SK-MEL-5 (cell line): ENCODE measurements at places on chromosomes 3 and 15.

DNA sequence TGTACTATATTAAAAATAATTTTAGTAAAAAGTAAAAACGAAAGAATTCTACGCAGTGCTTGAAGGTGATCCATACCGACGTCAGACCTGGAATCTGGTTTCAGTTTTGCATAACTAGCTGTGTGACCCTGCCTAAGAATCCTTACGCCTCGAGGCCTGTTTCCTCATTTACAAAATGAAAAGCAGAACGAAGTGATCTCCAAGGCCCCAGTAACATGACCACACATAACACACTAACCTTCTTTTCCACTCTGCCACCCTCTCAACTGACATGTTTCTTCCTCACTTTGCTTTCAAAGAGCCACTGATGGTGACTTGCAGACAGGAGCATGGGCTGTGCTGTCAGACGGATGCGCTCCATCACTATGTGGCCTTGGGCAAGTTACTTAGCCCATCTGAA, 4.8 kb downstream of the MESD start:
- no peak for DNase-seq

DNA sequence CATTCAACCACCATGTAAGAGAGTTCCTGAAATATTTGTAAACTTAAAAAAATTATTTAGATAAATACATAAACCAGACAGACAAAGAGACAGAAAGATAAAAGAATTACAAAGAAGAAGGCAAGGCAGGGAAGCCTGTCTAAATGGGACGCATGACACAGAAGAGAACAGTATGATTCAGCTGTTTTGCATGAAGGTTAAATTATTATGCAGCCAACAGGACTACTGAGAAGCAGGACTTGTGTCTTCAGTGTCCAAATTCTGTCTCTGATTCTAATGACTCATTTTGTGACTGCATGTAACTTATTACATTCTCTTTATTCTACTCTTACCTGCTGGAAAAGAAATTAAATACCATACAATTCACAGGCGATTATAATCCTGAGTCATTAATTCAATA, 340.4 kb upstream of the KCNMB2 start:
- DNase-seq, result no peak

- no peak for DNase-seq
Measured at GRCh38 chr3:60756241-60757030, 494.8 kb downstream of the FHIT start.

GRCh38 chr3:194212845-194213331, 76.9 kb downstream of the HES1 start:
- no peak for DNase-seq

- peak; percentile 90 for DNase-seq
Measured at GRCh38 chr15:85592148-85592547, 202.6 kb downstream of the KLHL25 start.

- peak; percentile 78 for DNase-seq
Measured at GRCh38 chr3:57169872-57170623, 4.9 kb upstream of the IL17RD start.

DNA sequence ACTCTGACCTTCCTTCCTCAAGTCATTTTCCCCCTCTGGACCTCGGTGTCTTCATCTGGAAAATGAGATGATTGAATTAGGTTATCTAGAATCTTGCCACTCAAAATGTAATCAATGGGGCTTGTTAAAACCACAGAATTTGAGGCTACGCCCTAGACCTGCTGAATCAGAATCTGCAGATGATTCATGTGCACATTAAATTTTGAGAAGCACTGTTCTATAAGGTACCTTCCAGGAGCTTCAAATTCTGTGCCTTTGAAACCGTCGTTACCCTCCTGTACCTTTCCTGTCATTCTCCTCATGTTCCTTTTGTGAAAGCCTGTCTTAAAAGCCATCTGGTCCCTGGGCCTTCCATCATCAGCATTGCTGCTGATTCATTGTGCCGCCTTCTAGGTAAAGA, 172.4 kb upstream of the TOPAZ1 start:
- DNase-seq, result no peak

GRCh38 chr3:127440384-127440783, 150.1 kb downstream of the TPRA1 start:
- no peak for DNase-seq

DNA sequence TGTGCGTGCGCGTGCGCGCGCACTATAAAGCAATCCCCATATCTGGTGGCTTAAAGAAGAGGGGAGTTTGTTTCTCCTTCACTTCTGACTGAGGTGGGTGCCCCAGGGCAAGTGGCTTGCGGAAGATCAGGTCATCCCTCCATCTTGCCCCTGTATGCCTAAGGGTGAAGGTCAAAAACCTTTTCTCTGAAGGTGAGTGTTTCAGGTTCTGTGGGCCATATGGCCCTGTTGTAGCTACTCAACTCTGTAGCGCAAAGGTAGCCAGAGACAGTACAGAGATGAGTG, 5.5 kb downstream of the ABTB1 start:
- DNase-seq, result no peak

DNA sequence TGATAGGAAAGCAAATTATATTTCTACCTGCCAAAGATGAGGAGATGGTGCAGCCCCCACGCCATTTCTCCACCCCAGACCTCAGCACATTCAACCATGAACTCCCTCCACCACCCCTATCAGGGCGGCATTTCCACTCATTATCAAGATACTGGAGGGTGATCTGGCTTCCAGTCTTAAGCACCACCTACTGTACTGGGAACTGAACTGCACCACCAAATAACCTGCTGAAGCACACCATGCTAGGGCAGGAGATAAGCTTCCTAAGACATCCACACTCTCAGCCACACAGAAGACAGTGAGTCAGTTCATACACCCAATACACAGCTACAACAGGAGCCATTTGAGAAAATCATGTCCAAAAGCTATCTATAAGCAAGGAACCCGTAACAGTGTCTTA, 98.8 kb downstream of the FGF7 start:
- peak; percentile 76 for DNase-seq

DNA sequence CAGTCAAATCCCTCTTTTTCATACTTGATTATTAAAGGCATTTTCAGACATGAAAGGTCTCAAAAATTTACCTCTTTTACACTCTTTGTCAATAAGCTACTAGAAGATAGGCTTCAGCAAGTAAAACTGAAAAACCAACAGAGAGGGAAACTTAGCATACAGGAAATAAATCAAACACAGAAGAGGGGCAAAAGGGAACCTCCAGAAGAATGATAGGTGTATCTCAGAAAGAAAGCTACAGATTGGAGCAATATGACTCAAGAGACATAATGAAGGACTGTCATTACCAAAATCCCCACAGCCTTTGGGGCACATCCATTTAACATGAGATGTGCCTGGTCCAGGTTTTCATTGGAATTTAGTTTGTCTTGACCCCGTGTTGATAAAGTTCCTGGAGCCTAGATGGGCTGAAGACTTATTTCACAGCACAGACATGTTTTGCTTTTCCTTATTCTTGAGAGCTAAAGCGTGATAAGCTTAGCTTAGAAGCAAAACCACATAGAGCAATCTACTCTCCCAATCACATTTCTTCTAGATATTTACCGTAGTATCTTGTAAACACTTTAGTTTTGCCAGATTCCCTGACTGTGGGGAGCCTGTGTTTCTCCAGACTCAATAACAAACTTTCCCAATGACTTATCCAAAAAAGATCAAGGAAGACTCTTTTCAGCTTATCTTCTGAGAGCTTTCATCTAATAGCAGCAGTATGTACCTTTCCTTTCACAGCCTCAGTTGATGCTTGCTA, 11.7 kb downstream of the LRRFIP2 start:
- no peak for DNase-seq

DNA sequence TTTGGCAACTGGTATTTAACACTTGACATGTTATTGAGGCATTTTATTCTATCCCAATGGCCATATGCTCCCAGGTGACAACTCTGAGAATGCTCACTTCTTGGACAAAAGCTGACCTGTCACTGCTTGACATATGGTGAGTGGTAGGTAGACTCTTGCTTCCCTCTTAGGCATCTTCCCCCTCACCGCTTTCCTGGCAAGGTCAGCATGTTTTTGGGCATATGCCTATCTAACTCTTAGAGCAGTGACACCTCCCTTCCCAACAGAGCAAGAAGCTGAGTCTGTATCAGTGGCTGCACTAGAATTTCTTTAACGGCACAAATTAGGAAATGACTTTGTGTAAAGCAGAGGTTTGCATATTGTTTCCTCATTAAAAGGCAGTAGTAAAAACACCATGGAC, 300.7 kb downstream of the OXSM start:
- no peak for DNase-seq

- peak; percentile 39 for DNase-seq
Measured at GRCh38 chr15:19973718-19974117, 567.9 kb downstream of the GOLGA6L6 start.

- peak; percentile 14 for DNase-seq
Measured at GRCh38 chr15:79811406-79812405, 85.1 kb downstream of the MTHFS start.

GRCh38 chr3:72395776-72396311, 452.4 kb downstream of the SHQ1 start:
- DNase-seq, result no peak

DNA sequence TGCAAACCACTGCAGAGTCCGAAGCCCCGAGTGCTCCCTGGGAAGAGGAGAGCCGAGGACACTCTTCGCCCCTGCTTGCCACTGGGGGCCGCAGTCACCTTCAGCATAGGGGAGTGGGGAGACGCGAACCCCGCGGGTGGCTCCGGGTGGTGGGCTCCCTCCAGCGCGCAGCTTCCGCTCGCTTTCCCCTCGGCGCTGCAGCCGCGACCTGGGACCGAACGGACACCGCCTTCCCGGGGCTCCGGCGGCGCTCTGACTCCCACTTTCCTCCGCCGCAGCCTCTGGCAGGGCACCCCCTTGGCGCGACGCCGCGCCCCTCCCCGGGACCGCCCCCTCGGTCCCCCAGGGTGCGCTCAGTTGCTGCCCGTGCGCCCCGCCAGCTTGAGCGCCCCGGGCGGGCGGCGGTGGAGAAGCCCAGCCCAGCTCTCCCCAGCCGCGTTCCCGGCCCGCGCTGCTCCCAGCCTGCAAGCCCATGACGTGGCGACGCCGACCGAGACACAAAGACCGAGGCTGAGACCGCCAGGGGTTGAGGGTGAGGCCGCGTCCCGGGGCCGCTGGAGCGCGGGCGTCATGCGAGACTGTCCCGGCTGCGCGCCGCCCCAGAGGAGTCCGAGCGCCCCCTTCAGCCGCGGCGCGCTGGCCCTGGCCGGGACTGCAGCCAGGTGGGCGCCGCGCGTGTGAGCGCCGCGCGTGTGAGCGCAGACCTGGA, at the start of gene MINAR1:
Gene MINAR1, plus strand, starts transcription at position 701 of the 709 bp plus-strand sequence. CDS start 23,812 bp downstream, outside the sequence.
- peak; percentile 48 for DNase-seq

DNA sequence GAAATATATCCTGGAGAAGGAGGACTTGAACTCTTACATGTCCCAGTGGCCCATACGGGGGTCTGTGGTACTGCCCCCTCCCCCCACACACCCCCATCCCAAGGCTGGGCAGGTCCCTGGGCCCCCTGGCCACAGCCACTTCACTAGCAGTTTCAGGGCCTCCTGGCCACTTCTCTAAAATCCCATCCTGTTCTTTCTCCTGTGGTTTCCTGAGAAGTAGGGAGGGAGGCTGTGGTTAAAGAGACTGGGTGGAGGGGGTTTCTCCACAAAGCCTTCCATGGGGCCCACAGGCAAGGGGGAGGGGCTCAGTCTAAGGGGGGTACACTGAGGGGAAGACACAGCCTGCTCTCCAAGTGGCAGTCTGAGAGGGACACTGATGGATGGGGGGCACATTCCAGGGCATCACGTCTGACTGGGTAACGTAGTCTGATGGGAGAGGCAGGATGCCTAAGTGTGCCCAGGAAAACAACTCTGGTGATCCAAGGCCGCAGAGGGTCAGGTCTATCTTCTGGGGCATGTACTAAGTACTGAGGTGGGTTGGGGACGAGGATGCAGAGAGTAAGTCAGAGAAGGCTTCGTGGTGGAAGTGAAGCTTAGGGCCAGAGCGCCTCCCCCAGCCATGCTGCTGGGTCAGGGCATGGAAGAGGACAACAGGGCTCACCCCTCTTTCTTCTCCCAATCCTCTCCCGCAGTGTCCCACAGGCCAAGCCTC, 48.0 kb upstream of the C15orf39 start:
- no peak for DNase-seq

- DNase-seq, result no peak
Measured at GRCh38 chr3:189513281-189514117, 117.7 kb upstream of the TP63 start.

DNA sequence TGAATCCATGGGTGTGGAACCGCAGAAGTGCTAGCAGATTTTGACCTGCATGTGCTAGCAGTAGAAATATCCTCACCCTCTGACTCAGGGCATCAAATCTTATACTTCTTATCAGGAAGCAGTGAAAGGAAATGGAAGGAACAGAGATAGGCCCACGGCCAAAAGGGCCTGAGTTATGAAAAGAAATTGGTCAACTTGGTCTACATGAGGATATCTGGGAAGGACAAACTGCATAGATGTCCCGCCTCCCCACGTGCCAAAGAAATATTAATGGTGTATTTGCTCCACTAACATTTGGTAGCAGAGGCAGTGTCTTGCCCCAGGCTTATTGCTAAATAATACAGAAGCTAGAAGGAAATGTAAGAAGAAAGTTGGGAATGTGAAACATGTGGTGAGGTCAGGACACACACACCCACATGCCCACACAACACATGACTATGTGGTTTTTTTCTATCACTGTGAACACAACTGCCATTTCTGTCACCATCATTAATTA, 93.6 kb upstream of the COL8A1 start:
- no peak for DNase-seq

DNA sequence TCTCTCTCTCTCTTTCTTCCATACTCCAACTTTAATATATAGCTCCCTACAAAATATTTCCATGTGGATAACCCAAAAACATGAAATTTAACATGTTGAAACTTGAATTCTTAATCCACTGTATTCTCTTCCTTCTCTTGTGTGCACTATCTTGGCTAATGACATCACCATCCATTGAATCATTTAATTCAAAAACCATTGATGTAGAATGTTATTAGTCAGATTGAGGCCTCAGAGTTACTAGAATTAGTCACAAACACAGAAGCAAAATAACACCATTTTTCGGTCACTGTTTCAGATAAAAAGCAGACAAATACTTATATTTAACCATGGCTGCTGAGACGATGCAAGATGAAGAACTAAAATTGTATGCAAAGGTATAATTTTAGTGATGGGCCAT, 256.9 kb upstream of the LRRC3B start:
- no peak for DNase-seq

GRCh38 chr15:47553947-47554346, 163.4 kb upstream of the SEMA6D start:
- no peak for DNase-seq
